AG10803 (cell line): ENCODE measurements at places on chromosomes 5 and 9.
A peak's percentile ranks its signal among the peaks of the same experiment; 100 is the strongest.

DNA sequence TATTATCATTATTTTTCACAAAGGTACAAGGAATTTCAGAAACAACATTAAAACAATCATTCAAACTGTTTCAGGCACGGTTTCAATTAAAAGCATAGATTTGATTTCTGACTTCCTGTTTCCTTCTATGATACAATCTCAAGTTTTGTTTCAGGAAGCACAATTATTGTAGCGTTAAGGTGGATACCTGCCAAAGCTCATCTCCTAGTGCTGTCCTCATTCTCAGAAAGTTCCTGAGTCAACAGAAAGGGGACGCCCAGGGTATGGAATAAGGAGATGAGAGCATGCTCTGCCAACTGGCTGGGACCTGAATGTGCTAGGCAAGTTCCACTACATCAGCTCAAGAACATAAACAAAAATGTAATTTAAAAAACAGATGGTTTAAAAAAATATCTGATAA is 2.0 kb upstream of the TRIM14 start:
- peak; percentile 8 for DNase-seq

DNA sequence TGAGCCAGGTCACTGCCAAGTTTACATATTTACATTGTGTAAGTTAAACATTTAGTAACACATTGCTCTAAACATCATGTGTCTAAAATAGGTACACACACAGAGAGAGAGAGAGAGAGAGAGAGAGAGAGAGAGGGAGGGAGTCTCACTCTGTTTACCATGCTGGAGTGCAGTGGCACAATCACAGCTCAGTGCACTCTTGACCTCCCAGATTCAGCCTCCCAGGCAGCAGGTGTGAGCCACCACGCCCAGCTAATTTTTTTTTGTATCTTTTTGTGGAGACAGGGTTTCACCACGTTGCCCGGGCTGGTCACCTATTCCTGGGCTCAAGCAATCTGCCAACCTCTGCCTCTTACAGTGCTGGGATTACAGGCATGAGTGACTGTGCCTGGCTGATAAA is 1045.3 kb downstream of the TLE1 start:
- no peak for DNase-seq

- DNase-seq = no peak
These were observed 208.2 kb downstream of the ZNF608 start for GRCh38 chr5:124538191-124538590.

- no peak for DNase-seq
These were observed 13.3 kb upstream of the HSDL2 start for GRCh38 chr9:112366591-112366990.

DNA sequence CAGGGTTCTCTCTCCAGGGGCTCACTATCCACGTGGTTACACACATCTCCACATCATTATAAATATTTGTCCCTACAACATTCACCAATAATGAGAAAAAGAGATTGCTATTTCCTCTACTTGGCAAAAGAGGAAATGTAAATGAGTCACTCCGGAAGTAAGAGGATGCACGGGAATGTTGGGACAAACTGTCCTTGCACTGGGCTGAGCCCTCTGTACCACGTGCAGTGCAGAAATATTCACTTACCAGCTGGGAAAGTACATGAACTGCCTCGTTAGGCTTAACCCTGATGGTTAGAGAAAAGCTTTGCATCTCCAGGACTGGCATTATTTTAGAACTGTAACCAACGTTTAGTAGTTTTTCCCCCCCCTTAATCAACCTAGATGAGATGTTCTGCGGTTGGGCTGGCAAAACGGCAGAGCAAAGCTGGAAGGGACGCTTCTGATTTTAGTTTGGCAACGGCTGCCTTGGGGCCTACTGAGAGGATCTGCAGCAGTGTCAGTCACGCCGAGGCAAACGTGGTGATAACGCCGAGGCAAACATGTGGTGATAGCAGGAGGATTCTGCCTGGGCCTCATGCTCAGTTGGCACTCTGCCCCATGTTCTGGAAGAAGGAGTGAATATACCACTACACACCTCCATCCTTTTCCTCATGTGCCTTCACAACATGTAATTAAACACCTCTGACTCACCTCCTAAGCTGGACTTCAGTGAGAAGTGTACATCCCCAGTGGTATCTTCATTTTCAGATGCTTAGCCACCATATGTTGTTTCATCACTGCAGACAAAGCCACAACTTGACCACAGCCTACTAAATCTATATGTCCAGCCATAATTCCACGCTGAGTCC is 661.4 kb upstream of the KLF4 start:
- DNase-seq = peak; percentile 70
